ENCODE measurements at places on chromosomes 4 and X. TPM values are rescaled to one million over a fixed set of nuclear protein-coding genes. Genes with fewer than 3 reads are reported as not detected.

DNA sequence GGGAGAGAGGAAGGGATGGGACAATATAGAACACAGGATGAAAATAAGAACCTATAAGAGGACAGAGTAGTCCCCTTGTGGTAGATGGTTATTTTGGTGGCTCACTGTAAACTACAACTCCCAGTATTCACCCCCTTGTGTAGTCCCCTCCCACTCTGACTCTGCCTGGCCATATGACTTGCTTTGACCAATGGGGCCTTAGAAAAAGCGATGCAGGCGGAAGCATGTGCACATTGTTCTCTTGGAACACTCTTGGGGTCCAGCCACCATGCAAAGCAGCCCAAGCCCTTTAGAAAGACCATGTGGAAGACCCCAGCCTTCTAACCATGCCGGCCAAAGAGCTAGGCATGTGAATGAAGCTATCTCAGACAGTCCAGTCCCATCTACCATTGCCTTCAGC is 415.0 kb downstream of the BCOR start:
- no peak for DNase-seq

GRCh38 chrX:104172121-104172520 is 5.9 kb downstream of the FAM199X start:
- no peak for DNase-seq

GRCh38 chrX:139844163-139844562 is 88.7 kb downstream of the ATP11C start:
- DNase-seq: peak; percentile 25

DNA sequence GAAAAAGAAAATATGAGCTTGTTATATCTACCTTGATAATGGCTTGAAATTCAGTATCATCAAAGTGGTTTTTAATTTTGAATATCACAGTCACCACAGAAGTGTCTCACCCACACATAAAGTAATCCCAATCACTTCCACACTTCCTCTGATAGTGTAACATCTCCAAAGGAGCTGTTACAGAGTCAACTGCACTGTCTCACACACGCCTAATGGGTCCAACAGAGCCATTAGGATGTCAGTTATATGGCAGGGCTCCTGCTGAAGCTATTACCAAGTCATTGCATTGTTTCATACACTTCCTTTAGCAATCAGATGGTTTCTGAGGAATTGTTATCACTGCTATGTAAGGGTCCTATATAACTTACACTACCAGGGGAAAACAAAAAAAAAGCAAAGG is 432.1 kb upstream of the TEX13C start:
- no peak for DNase-seq

The KDR gene
- total RNA-seq: 0.42 TPM

DNA sequence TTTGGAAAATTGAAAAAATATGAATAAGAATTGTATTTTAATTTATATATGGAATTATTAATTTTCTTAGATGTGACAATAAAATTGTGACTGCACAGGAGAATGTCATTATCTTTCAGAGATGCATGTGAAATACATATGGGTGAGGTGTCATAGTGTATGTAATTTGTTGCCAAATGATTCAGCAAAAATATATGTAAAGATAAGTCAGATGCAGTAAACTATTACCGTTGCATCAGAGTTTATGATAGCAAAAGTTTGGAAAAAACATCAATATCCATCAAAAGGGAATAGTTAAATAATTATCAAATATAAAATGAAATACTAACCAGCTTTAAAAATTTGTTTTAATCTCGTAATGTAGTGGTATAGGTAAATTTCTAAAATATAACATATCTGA is 10.4 kb upstream of the SLC7A11 start:
- no peak for DNase-seq

DNA sequence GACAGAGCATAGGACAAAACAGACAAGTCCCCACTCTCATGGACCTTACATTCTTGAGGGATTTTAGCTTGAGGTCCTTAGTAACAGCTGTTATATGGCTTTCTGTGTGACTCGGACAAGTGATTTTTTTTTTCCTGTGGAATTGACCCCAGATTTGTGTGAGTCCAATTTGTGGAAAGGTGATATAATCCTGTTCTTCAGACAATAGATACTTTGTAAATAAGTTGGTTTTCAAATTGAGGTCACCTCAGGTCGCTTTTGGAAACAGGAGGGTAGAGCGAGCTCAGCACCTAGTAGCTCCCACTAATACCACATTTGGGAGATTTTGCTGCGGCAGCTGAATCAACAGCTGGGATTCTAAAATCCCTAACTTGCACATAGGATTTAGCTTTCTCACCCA is 1008.8 kb downstream of the ADGRL3 start:
- no peak for DNase-seq

- peak; percentile 72 for DNase-seq
Observed at GRCh38 chr4:128384091-128384520, 96.5 kb upstream of the PGRMC2 start.

The TMEM144 gene
- total RNA-seq: 3.3 TPM

DNA sequence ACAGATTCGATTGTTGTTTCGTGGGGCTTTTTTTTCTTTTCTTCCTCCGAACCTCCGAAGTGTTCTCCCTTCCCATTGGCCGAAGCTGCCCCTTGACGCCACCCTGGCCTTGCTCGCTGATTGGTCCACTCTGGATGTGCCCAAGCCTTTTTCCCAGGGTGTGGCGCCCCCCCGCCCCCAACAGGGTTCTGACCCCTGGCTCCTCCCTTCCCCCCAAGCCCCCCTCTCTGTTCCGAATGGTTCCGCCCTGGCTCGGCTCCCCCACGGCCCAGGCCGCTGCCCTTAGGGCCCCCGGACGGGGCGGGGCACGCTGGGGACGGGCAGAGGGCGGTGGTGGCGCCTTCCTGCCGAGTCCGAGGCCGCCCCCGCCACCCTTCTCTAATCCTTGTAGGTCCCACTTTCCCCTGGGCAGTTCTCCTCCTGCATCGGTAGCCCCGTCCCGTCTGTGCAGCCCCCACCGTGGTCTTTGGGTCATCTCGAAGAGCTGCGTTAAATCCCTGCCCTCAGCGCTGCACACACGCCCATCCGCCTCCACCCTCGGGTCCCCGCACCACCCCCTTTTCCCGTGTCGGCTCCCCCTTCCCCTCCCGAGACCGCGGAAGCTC is 25.5 kb downstream of the UTP14A start:
- DNase-seq: peak; percentile 92

The PLCXD1 gene
- 3.4 TPM for total RNA-seq

- peak; percentile 21 for DNase-seq
Observed at GRCh38 chr4:13750594-13750993, 123.1 kb upstream of the BOD1L1 start.

The CLGN gene
- 7.4 TPM for total RNA-seq

GRCh38 chr4:117831060-117831683 is 203.1 kb upstream of the NDST3 start:
- DNase-seq: no peak

- DNase-seq: peak; percentile 7
Observed at GRCh38 chrX:143873343-143873742, 10.5 kb upstream of the UBE2NL start.

The ARHGAP36 gene
- not detected for total RNA-seq

DNA sequence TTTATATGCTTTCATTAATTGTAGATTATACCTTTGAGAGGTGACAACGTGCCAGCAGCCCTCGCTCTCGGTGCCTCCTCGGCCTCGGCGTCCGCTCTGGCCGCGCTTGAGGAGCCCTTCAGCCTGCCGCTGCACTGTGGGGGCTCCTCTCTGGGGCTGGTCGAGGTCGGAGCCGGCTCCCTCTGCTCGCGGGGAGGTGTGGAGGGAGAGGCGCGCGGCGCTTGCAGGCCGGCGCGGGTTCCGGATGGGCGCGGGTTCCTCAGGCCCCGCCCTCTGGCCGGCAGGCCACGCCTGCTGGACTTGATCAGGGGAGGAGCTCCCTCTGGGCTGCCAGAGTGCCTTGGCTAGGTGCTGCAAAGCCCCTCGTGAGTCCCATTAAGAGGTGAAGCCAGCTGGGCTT is 321.1 kb upstream of the PCDH18 start:
- DNase-seq: no peak

The SGMS2 gene
- 24.7 TPM for total RNA-seq

The GPR82 gene
- total RNA-seq: not detected

The TEX13A gene
- not detected for total RNA-seq

GRCh38 chrX:63656871-63657580 is 128.0 kb downstream of the ARHGEF9 start:
- peak; percentile 77 for DNase-seq

The LIN54 gene
- 21.4 TPM for total RNA-seq

GRCh38 chr4:111718763-111719559 is 426.3 kb upstream of the FAM241A start:
- DNase-seq: no peak

GRCh38 chrX:11273544-11273943 is 19.7 kb upstream of the AMELX start:
- DNase-seq: peak; percentile 76

DNA sequence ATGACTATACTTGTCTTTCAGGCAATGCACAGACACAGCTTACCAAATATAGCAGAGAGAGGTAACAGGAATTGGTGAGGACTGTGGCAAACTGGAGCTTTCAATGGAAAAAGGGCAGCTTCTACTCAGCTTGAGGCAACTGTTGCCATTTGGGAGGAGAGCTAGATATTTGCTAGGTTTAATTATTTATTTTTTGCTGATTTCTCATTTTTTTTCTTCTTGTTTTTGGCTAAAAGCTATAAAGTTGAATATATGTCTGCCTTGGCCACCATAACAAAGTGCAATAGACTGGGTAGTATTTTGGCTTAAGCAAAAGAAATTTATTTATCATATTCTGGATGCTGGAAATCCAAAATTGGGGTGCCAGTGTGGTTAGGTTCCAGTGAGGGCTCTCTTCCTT is 93.9 kb downstream of the LDB2 start:
- DNase-seq: no peak

DNA sequence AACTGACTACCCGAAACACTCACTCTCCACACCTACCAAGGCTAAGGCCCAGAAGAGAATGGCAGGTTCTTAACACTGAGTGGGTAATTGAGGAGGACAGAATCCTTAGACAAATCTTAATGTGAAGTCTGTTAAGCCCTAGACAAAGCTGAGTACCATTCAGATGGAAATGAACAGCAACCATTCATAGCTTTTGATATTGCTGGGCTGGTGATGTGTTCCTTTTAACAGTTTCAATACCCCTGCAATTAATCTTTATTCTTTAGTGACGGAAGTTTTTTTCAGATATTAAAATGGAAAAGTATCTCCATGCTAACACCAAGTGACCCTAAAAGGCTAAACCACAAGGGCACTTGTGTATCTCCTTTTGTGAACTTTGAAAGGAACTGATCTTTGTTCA is 334.9 kb downstream of the OPHN1 start:
- no peak for DNase-seq

GRCh38 chr4:19721587-19721986 is 530.1 kb upstream of the SLIT2 start:
- no peak for DNase-seq

GRCh38 chrX:69133921-69134542 is 31.2 kb downstream of the PJA1 start:
- peak; percentile 76 for DNase-seq

The CPEB2 gene
- 6.2 TPM for total RNA-seq

GRCh38 chr4:141914746-141915145 is 278.4 kb downstream of the IL15 start:
- no peak for DNase-seq
